Activated CD4-positive, alpha-beta T cell treated with anti-CD3 and anti-CD28 coated beads, Interleukin-2, amount 10 ng/mL, durations not matched to agents 7 days and 5 days (primary cell): ENCODE measurements at places on chromosomes 5 and 9. TPM values are rescaled to one million over a fixed set of nuclear protein-coding genes. Genes with fewer than 3 reads are reported as not detected.

GRCh38 chr5:113249206-113249605, 185.6 kb downstream of the TSSK1B start:
- no peaks in the 10 kb centered on the region for H3K36me3 ChIP-seq
- peaks cover 7% of the 10 kb centered on the region for H3K4me1 ChIP-seq
- peaks cover 21% of the 10 kb centered on the region for H3K27me3 ChIP-seq
- no peak overlapping the region for H3K4me3 ChIP-seq
- no peak overlapping the region for H3K27ac ChIP-seq
- DNase-seq: no peak

- no peak for DNase-seq
- no peak overlapping the region for H3K27ac ChIP-seq
- no peaks in the 10 kb centered on the region for H3K36me3 ChIP-seq
- no peaks in the 10 kb centered on the region for H3K4me1 ChIP-seq
Observed at GRCh38 chr5:53971551-53971950, 338.8 kb downstream of the ARL15 start.

DNA sequence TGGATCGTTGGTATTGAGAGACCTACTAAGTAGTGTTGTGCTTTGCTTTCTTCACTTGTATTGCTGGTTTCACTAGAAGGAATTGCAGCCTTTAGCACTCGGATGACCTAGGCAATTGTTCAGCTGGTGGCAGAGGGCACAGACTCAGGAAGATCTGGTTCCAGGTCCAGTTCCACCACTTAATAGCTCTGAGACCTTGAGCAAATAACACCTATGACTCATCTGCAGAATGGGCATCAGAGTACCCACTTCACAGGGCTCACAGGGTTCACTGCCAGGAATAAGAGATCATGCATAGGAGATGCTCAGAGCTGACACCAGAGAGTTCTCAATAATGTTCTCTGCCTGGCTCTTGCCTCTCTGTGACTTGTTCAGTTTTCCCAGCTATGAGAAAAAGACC, 133.6 kb downstream of the SIL1 start:
- H3K27me3 ChIP-seq: no peaks in the 10 kb centered on the region
- no peak overlapping the region for H3K27ac ChIP-seq
- no peak overlapping the region for H3K4me3 ChIP-seq
- H3K4me1 ChIP-seq: peaks cover 8% of the 10 kb centered on the region
- H3K36me3 ChIP-seq: no peaks in the 10 kb centered on the region

DNA sequence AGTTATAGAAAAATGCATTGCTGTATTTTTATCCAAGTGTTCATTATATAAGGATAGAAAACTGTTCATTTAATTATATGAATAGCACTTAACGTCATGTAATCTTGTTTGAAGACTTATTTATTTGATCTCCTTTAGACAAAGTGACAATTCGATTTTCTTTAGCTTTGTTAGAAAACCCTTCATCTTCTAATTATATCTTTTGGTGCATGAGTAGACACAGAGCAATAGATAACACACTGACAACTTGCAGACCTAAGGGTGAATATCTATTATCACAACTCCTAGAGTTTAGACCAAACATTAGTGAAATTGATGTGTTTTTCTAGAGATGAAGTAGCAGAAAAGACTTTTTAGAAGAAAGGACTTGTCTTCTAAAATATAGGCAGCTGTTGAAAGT, 446.4 kb upstream of the SEMA6A start:
- H3K4me3 ChIP-seq: no peak overlapping the region
- H3K4me1 ChIP-seq: no peaks in the 10 kb centered on the region
- H3K27ac ChIP-seq: no peak overlapping the region
- no peaks in the 10 kb centered on the region for H3K27me3 ChIP-seq
- no peaks in the 10 kb centered on the region for H3K36me3 ChIP-seq
- DNase-seq: no peak

GRCh38 chr9:96661711-96662110, 6.6 kb upstream of the PRXL2C start:
- H3K27me3 ChIP-seq: peaks cover 10% of the 10 kb centered on the region
- no peak overlapping the region for H3K4me3 ChIP-seq
- no peak for DNase-seq
- peaks cover 5% of the 10 kb centered on the region for H3K4me1 ChIP-seq

CNTNAP3B gene
- total RNA-seq: not detected

DNA sequence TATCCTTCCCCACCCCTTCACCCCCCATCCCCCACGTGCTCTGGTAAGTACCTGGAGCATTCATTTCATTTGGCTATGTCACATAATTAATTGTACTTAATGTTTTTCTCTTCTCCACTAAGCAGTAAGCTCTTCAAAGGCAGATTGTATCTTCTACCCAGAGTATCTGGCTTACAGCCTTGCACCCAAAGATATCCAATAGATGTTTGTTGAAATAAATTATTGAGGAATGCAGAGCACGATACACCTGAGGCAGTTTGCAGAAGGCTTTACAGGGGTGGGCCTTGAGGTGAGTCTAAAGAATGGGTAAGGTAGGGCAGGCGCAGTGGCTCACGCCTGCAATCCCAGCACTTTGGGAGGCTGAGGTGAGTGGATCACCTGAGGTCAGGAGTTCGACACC, 2.5 kb upstream of the SOWAHA start:
- H3K27me3 ChIP-seq: peaks cover 55% of the 10 kb centered on the region
- no peak overlapping the region for H3K27ac ChIP-seq
- H3K4me3 ChIP-seq: no peak overlapping the region
- H3K36me3 ChIP-seq: no peaks in the 10 kb centered on the region

DNA sequence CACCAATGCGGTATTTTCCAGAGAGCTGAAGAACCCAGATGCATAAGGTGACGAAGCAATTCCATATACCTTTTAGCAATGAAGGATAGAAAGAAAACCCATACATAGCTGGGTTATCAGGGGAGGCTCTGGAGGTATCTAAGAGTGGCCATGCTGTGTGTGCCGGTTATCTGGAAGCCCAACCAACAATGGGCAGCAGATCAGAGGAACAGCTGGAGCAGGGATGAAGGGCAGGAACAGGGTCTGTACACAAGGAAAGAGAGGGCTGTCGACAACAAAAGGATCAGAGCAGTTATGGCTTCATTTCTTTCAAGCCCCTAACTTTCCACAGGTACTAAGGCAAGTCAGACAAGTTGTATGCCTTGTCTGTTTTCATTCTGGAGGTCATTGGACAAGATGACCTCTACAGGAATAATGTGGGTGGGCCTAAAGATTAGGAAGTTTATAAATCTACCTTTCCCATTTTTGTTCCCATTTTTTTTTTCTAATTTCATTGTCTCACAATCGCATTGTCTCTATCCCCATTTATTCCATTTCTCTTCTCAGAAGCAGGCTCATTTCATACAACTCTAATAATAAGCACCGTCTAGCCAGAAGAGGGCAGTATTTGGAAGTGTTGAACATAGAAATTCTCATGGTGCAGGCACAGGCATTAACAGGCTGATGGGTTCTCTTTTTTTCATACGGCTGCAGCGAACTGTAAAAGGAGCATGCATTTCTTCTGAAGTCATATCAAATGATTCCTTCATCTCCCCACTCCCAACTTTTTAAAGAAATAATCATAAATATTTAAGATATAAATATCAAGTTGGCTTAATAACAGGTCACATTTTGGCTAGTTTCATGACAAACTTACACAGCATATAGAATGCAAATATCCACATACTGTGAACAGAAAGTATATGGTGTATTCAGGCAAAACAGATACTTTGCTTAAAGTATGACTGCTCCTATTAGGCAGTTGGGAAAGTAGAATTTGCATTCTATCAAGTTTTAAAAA, 63.5 kb downstream of the ZNF474 start:
- H3K4me3 ChIP-seq: no peak overlapping the region
- DNase-seq: peak; percentile 33
- no peak overlapping the region for H3K27ac ChIP-seq
- H3K36me3 ChIP-seq: no peaks in the 10 kb centered on the region
- H3K4me1 ChIP-seq: no peaks in the 10 kb centered on the region

MCIDAS gene
- not detected for total RNA-seq

DNA sequence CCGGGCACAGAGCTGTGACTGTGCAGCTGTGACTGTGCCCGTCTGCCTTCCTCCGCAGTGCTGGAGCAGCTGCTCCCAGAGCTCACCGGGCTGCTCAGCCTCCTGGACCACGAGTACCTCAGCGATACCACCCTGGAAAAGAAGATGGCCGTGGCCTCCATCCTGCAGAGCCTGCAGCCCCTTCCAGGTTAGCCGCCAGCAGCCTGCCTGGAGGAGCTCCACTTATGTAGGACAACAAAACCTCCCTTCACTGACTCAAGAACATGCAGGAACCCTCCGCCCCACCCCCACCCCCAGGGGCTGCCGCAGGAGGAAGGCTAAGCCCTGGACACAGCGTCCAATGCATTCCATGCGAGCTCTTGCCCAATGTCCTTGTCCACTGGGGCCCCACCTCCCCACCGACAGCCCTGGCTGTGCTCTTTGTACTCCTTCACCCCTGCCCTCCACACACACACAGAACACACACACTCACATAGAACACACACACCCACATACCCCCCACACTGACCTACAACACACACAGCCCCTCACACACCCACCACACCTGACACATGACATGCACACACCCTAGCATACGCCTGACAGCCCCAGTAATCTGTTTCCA, 27.9 kb downstream of the AFAP1L1 start:
- DNase-seq: no peak
- no peak overlapping the region for H3K27ac ChIP-seq
- no peak overlapping the region for H3K4me3 ChIP-seq
- H3K36me3 ChIP-seq: no peaks in the 10 kb centered on the region

DNA sequence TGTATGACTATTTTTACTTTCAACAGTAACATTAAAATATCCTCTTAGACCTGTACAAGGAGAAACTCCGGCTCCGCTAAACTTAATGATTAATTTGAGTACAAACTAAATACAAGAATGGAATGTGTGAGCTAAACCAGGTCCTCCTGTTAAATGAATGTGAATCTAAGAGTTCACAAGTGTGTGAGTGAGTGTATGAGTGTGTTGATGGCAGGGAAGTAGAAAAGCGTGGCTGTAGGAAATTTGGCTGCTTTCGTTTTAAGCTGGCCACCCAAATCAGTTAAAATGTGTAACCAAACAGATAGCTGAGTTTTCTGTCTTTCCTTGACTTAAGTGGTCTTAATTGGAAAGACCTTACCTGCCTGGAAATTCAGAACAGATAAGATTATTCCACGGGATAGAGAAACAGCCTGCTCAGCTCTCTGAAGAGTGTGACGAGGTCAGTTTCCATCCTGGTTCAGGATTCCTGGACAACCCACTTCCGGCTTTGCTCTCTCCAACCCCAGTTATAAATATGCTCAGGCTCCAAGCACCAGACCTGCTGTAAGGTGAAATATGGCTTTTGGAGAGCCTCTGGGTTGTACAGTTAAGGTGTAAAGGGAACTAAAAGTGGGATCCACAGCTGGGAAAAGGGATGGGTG, 908.6 kb upstream of the EDIL3 start:
- H3K4me1 ChIP-seq: no peaks in the 10 kb centered on the region
- no peaks in the 10 kb centered on the region for H3K27me3 ChIP-seq
- DNase-seq: no peak
- H3K27ac ChIP-seq: no peak overlapping the region
- no peaks in the 10 kb centered on the region for H3K36me3 ChIP-seq
- H3K4me3 ChIP-seq: no peak overlapping the region

- DNase-seq: no peak
- H3K4me3 ChIP-seq: no peak overlapping the region
- no peaks in the 10 kb centered on the region for H3K4me1 ChIP-seq
- no peaks in the 10 kb centered on the region for H3K36me3 ChIP-seq
Observed at GRCh38 chr5:144331361-144331760, 160.7 kb downstream of the KCTD16 start.

DNA sequence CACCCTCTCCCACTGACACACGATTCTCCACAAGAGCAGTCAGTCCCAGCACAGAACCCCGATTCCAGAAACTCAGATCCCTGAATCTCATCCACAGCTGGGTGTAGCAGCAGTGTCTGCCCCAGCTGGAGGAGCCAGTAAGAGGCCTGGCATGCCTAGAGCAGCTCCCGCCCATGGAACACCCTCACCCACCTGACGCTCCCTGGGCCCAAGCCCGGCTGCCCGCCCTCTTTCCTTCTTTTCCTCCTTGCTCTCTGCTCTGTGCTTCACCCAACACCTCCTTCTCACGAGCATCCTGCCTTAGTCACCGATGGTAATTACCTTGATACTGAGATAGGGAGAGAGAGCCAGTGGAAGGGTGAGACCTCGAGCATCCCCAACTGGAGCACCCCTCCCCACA, 8.7 kb downstream of the PCDH1 start:
- H3K4me1 ChIP-seq: no peaks in the 10 kb centered on the region
- no peak overlapping the region for H3K4me3 ChIP-seq
- H3K27ac ChIP-seq: no peak overlapping the region
- no peaks in the 10 kb centered on the region for H3K36me3 ChIP-seq

GRCh38 chr9:92736563-92737215, 27.9 kb downstream of the BICD2 start:
- no peak overlapping the region for H3K4me3 ChIP-seq
- no peak for DNase-seq
- no peak overlapping the region for H3K27ac ChIP-seq
- H3K4me1 ChIP-seq: peaks cover 53% of the 10 kb centered on the region

GRCh38 chr9:15834541-15834940, 281.7 kb downstream of the CCDC171 start:
- peaks cover 1% of the 10 kb centered on the region for H3K27me3 ChIP-seq
- H3K27ac ChIP-seq: no peak overlapping the region
- H3K4me3 ChIP-seq: no peak overlapping the region
- no peaks in the 10 kb centered on the region for H3K4me1 ChIP-seq

FOXD1 gene
- not detected for total RNA-seq

ZDHHC11B gene
- 0.35 TPM for total RNA-seq

DNA sequence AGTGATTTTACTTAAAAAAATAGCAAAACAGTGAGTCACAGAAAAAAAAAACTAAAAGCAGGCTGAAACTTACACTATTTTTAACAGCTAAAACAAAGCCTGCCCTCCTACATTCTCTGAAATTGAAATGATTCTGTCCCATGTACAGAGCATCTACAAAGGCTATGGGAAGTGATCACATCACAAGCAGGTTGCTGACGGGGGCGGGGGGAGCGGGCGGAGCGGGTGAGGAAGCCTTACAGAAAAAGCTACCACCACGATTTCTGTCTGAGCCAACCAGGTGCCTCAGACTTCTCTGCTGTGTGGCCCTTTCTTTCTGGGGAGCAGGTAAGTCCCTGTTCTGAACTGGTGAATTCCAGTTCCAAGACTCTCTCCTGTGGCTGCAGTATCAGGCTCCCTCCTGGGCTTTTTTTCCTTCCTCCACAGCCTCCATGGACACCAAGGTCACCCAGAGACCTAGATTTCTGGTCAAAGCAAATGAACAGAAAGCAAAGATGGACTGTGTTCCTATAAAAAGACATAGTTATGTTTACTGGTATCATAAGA, 104.9 kb downstream of the ANKRD18B start:
- H3K36me3 ChIP-seq: no peaks in the 10 kb centered on the region
- H3K4me3 ChIP-seq: no peak overlapping the region
- no peak overlapping the region for H3K27ac ChIP-seq
- H3K4me1 ChIP-seq: peaks cover 3% of the 10 kb centered on the region
- H3K27me3 ChIP-seq: peaks cover 45% of the 10 kb centered on the region
